ENCODE measurements at places on chromosomes 13 and 19.

- no peak for DNase-seq
- no peak overlapping the region for H3K27ac ChIP-seq
- H3K27me3 ChIP-seq = no peaks in the 10 kb centered on the region
- no peak overlapping the region for H3K4me3 ChIP-seq
- H3K4me1 ChIP-seq = no peaks in the 10 kb centered on the region
These were observed 202.9 kb downstream of the SUCLA2 start for GRCh38 chr13:47798194-47798593.

DNA sequence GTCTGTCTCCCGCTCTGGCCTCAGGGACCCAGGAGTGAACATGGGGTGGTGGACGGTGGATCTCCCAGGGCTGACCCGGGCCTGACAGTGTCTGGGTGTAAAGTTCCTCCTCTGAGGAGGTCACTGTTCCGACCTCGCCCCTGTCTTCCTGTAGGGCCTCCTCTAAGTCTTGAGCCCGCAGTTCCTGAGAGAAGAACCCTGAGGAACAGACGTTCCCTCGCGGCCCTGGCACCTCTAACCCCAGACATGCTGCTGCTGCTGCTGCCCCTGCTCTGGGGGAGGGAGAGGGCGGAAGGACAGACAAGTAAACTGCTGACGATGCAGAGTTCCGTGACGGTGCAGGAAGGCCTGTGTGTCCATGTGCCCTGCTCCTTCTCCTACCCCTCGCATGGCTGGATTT, at the start of gene SIGLEC9:
Gene SIGLEC9 (plus strand): TSS at position 178 of the 400 bp plus-strand sequence. CDS start 69 bp downstream, at position 247.
- no peaks in the 10 kb centered on the region for H3K4me1 ChIP-seq
- no peaks in the 10 kb centered on the region for H3K36me3 ChIP-seq
- DNase-seq = peak; percentile 48
- peak within 1 kb of the TSS; percentile 35 for H3K4me3 ChIP-seq
- no peak within 1 kb of the TSS for H3K27ac ChIP-seq
- peaks cover 15% of the 10 kb centered on the region for H3K27me3 ChIP-seq

DNA sequence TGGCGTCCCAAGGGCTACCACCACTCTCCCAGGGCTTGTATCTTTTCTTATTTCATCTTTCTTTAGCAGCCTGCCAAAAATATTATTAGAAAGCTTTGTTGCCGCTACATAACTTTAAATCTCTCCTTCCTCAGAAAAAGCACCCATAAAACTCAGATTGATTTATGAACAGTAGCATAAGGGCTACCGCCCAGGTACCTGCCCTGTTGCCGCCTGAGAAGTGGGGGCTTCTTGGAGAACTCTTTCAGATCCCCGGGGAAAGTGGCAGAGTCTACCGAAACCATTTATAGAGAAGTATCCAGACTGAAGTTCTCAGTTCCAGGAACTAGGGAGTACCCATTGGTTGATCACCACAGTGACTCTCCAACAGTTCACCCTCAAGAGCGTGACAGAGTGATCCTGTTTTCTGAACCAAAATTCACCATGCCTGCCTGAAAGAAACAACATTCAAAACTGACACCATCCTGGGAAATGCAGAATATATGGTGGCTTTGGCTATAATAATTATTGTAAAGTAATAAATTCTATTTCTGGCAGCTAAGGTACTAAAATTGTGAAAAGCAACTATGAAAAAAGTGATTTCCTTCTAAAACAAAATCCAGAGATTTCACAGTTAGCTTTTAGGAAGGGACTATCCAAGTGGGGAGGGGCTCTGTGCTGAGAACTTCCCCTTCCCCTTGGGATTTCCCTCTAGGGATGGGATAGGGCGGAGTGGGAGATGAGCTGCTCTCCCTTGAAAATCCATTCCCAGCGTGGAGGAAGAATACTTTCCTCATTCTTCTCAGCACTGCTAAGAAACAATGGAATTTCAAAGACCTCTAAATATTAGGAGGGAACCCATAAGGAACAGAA, 877 bp upstream of the N4BP2L1 start:
- no peaks in the 10 kb centered on the region for H3K36me3 ChIP-seq
- no peaks in the 10 kb centered on the region for H3K27me3 ChIP-seq
- H3K4me1 ChIP-seq = no peaks in the 10 kb centered on the region
- H3K4me3 ChIP-seq = peak overlapping the region; percentile 84

DNA sequence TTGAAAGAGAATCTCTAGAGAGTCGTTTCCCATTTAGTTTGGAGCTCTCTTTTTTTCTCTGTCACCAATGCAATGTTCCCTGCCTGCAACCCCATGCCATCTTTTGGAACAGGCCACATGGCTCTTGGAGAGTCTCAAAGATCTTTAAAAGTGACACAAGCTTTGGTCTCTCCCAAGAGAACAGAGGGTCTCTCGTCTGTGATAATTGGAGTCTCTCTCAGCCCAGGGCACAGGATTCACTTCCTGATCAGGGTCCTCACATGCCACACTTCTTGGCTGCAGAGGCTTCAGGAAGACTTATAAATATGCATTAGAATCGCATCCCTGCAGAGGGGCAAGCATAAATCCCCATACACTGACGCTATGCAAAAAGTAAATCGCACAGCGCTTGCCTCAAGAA, 240.5 kb downstream of the IRS2 start:
- H3K27ac ChIP-seq = no peak overlapping the region
- no peaks in the 10 kb centered on the region for H3K27me3 ChIP-seq
- no peak for DNase-seq
- no peaks in the 10 kb centered on the region for H3K36me3 ChIP-seq
- H3K4me1 ChIP-seq = no peaks in the 10 kb centered on the region

DNA sequence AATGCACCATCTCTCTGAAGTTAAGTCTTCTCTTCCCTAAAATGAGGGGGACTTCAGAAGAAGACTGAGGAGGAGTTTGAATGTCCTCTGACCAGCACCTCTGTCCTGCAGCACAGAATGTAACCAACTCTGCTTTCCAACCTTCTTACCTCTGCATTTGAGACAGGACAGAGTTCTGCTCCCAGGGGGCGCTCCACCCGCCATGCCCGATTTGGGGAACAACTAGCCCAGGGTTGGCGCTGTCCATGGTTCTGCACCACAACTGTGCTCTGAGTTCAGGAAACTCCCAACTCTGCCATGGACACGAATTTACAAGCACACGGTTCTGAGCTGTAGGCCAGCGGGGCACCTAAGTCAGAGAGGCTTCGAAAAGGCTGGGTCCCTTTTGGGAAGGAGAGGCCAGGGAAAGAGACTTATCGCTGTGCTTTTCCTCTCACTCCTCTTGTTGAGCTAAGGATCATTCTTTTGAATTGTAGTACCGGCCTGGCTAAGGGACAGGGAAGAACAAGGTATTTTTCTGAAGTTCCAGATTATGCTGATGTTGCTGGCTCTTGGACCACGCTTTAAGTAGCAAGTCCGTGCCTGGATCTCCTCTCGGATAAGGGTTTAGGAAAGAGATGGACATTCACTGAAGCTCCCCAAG, 22.2 kb downstream of the SIGLEC5 start:
- H3K36me3 ChIP-seq = no peaks in the 10 kb centered on the region
- H3K27me3 ChIP-seq = no peaks in the 10 kb centered on the region
- H3K4me1 ChIP-seq = no peaks in the 10 kb centered on the region
- no peak overlapping the region for H3K27ac ChIP-seq
- peak; percentile 84 for DNase-seq

DNA sequence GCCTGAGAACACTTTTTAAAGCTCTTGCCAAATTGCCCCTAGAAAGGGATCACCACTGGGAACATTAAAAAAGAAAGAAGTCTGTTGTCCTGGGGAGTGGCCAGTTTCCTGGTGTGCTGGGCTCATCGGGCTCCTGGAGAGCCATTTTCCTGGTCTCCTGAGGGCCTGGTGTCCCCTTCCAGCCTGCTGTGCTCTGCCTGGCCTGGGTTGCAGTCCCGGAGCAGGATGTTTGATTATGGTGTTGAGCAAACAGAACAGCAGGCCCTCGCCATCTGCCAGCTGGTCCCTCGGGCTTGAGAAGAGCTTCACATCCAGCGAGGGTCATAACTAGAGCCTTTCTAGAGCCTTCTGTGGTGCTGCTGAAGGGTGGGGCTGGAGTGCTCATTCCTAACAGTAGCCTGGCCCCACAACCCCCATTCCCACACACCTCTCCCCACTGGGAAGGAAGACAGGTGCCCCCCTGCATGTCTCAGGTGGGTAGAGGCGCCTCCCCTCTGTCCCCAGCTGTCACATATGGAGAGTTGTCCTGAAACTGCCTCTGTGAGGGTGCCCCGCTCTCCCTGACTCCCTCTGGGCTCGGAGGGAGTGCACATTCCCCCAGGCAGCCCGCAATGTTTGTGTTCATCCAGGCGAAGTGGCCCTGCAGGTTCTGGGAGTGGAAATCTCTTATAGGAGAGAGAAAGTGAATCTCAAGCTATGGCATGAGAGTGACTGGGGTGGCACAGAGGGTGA, 151.1 kb downstream of the SIPA1L3 start:
- H3K36me3 ChIP-seq = no peaks in the 10 kb centered on the region
- DNase-seq = peak; percentile 46
- H3K27ac ChIP-seq = peak overlapping the region; percentile 86
- no peaks in the 10 kb centered on the region for H3K27me3 ChIP-seq

- H3K36me3 ChIP-seq = no peaks in the 10 kb centered on the region
- peak overlapping the region; percentile 57 for H3K27ac ChIP-seq
- peaks cover 8% of the 10 kb centered on the region for H3K4me1 ChIP-seq
These were observed 71.5 kb downstream of the KCTD15 start for GRCh38 chr19:33868076-33868735.

- no peaks in the 10 kb centered on the region for H3K4me1 ChIP-seq
- no peak overlapping the region for H3K27ac ChIP-seq
- no peaks in the 10 kb centered on the region for H3K36me3 ChIP-seq
- peak overlapping the region; percentile 52 for H3K4me3 ChIP-seq
- peak; percentile 86 for DNase-seq
These were observed 12.4 kb upstream of the ZNF486 start for GRCh38 chr19:20154636-20155035.

DNA sequence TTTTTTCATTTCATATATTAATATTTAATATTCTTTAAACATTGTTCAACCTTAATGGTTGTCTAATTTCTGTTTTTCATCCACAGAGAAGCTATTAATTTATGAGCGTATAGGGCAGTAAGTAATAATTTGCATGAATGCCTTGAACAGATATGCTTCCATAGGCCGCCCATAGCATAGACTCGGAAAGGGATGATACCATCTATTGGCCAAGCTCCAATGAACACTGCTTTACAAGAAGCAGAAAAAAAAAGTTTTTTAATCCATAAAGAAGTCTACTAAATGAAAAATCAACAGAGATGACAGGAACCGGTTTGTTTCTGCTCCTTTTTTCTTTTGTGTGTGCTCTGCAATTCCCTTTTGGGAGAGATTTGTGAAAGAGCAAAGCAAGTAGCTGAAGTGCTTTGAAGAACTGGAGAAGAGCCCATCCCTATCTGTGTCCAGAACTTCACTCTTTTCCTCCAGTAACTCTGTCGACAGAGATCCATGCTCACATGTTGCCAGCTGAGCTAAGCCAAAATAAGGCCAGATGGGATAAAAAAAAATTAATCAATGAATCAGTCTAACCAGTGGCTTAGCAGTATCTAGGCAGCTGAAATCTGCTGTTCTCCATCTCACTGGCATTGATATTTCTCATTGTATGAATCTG, 215.9 kb upstream of the SOX21 start:
- no peaks in the 10 kb centered on the region for H3K4me1 ChIP-seq
- H3K27me3 ChIP-seq = no peaks in the 10 kb centered on the region
- H3K27ac ChIP-seq = no peak overlapping the region
- no peak overlapping the region for H3K4me3 ChIP-seq
- no peaks in the 10 kb centered on the region for H3K36me3 ChIP-seq
